Thyroid gland (tissue), 4 donors: ENCODE measurements at places on chromosomes 7 and 10. TPM values are rescaled to one million over a fixed set of nuclear protein-coding genes. Genes with fewer than 3 reads are reported as not detected.

Gene PNLIPRP1
- not detected for total RNA-seq

Gene AFAP1L2
- total RNA-seq = 135 TPM

Gene HOXA13
- total RNA-seq = not detected

Gene HSPA12A
- total RNA-seq = 36.6 TPM

Gene CTAGE8
- total RNA-seq = 1.3 TPM

Gene PON1
- not detected for total RNA-seq

Gene CALCR
- not detected for total RNA-seq

Gene LRIT1
- not detected for total RNA-seq

Gene CPXM2
- 11.6 TPM for total RNA-seq
